ENCODE measurements at places on chromosomes 3 and 15.

GRCh38 chr3:107913701-107914100, 177.1 kb downstream of the CD47 start:
- no peak for DNase-seq

- no peak for DNase-seq
Measured at GRCh38 chr3:5531741-5532290, 344.3 kb downstream of the EDEM1 start.

GRCh38 chr15:99238849-99239248, 10.5 kb downstream of the TTC23 start:
- DNase-seq, result no peak

DNA sequence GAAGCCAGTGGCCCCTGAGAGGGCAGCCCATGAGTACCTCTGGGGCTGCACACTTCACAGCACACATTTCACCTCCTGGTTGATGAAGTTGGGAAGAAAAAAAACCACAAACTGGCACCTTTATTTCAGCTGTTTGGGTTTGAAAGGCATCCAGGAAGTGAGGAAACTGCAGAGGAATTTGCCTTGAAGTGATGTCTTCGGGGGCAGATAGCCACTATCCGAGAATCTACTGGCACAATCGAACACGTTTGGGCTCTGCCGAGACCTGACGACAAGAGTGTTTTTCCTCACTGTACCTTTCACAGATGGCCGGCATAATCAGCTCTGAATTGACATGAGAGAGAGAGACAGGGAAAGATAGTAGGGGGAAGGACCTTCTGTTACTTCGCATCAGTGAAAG, 59.7 kb downstream of the LRIG1 start:
- no peak for DNase-seq

GRCh38 chr15:100202309-100202960, 139.3 kb downstream of the ADAMTS17 start:
- no peak for DNase-seq

- no peak for DNase-seq
Measured at GRCh38 chr15:52180196-52180835, 10.9 kb downstream of the GNB5 start.

GRCh38 chr15:96043591-96044171, 286.8 kb upstream of the NR2F2 start:
- DNase-seq, result no peak

DNA sequence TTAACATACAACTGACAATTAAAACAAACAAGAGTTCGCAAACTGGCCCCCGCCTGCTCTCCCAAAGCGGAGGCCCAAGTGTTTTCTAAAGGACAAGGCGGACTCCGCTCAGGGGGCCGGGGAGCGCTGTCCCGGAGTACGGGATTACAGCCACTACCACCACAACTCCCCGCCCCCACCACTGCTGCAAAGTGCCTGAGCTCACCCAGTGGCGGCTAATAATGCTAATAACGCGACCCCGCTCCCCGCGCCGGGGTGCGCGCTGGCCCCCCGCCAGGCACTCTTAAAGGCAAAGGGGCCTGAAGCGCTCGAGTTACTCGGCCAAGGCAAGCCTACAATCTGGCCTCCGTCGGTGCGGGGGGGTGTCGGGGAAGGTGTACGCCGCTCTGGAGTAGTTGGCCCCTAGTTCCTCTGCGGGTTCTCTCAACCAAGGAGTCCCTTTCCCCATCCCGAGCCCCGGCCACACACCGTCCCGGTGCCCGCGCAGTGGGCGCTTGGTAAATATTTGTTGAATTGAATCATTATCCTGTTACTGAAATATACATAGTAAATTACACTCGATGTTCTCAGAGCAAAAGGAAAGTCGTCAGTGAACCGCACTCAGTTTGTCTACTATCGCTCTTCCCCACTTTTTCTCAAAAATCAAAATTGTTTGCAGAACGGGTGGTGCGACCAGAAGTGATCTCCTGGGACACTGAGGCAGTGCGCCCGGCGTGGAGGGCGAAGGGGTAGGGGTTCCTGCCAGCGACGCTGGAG, 827 bp downstream of the WNT5A start:
- no peak for DNase-seq

- DNase-seq, result no peak
Measured at GRCh38 chr3:59790241-59790640, 740.4 kb upstream of the CFAP20DC start.

GRCh38 chr3:143241481-143241951, 121.9 kb downstream of the CHST2 start:
- DNase-seq, result no peak

GRCh38 chr15:96334017-96334704, 3.7 kb downstream of the NR2F2 start:
- DNase-seq, result no peak

DNA sequence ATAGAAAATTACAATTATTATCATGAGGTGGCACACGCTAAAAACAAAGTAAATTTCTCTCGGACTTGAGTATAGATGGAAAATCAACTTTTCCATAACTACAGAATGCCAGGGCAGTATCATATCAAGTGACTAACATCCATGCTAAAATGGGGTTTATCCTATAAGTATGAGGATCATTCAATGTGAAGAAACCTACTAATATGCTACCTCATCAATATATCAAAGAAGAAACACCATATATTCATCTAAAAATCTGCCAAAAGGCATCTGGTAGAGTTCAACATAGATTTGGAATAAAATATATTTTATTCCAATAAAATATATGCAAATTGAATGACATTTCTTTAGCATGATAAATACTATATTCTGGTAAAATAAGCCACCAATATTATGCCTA, 894.4 kb downstream of the MCTP2 start:
- no peak for DNase-seq

- DNase-seq, result peak; percentile 78
Measured at GRCh38 chr3:196274585-196274984, 12.9 kb downstream of the PCYT1A start.

DNA sequence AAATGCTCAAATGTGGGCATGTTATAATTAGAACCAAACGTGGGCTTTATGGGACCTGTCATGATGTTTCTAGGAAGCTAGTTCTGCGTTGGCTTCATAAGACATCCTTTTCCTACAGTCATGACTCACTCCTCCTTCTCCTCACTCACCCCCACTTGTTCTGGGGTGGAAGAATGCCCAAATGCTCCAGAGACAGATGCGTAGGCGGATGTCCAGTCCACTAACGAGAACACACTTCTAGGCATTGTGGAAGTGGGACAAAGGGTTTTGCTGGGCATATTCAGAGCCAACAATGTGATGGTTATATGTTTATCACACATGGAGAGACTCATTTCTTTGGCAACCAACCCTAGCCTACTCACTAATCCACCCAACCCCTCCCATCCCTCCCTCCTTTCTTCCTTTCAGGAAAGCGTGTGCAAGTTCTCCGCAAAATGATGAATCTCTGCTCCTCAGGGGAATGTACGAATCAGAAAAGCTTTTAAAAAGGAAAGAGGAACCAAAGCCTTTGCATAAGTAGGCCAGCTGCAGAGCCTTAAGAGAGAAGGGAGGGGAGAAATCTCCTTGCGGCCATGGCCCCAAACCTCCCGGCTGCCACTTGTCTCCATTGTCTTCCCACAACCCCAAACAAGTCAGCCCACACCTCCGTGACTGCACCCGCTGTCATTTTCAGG, 123.0 kb upstream of the SPRED1 start:
- DNase-seq, result no peak

DNA sequence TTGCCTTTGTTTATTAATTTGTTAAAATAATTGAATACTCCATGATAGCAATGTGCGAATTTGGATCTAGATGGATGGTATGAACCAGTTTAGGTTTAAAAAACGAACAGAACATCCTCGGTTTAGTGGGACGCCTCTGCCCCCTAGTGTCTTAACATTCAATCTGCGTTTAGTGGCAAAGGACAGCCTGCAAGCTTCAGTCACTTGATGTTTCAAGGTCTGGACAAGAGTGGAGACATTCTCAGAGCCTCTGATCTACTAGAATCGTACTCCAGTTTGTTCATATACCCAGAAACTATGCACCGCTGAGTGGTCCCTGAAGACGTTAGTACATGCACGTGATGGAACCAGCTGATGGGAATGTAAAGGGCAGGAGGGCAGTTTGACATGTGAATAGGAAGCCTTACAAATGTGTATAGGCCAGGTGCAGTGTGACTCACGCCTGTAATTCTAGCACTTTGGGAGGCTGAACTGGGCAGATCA, 17.8 kb upstream of the ATP13A4 start:
- peak; percentile 42 for DNase-seq

DNA sequence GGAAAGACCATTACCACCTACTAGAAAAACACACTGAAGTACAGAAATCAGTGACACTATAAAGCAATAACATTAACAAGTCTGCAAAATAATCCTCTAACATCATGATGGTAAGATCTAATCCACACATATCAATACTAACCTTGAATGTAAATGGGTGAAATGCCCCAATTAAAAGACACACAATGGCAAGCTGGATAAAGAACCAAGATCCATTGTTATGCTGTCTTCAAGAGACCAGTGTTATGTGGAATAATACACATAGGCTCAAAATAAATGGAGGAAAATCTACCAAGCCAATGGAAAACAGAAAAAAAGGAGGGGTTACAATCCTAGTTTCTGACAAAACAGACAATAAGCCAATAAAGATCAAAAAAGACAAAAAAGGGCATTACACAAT, 13.5 kb downstream of the OR5K3 start:
- DNase-seq, result no peak

DNA sequence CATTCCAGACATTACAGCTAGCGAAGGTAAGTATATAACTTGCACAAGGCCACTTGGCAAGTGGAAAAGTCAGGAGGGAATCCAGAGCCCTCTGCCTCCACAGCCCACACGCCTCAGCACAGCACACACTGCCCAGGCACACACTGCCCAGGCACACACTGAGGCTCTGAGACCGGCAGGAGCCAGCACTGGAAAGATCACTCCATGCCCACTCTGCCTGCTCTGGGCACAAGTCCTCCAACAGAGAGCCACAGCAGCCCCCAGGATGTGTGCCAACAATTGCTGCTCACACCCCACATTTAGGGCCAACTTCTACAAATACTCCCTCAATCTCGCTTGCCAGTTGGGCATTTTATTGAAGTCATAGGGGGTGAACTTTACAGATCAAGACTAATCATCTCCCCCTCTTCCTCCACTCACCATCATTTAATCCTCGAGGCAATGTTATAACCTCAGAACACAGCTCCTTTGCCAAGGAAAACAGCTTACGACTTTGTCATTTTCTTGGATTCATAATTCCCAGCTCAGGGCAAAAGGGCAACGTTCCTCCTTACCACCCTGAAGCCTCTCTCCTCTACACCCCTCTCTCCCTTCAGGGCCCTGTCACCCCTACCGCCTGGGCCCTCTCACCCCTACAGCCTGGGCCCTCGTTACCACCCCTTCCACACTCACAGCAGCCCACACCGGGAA, 53.0 kb upstream of the TPM1 start:
- no peak for DNase-seq

DNA sequence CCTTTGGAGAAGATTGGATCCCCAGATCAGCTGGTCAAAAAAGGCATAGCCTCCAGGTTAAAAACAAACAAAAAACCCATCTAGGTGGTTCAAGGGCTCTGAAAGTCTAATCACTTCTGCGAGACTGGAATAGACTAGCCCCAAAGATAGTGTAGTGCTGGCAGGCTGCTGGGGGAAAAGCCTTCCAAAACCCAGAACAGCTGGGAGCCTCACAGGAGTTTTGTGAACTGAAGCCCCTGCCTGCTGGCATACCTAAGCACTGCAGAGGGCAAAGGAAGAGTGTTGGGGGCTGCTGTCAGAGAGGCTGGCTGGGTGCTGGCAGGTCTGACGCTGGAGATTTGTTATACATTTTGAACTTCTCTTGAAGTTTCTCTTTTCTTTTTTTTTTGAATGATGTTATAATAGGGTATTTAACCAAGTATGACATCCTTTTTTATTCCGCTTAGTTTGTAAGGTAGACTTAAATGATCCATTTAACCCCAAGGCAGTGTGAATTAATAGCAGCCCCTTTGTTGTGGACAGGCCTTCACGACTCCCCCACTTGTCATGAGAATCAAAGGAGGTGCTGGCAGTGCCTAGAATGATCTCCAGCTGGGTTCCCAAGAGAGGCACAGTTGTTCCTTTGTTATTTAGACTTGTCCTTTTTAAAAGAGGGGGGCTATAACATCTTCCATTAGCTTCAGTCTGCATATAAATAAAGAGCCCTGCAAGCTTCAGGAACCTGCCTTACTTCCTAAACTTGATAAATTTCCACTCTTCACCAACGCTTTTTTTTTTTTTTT, 53.9 kb downstream of the CRTC3 start:
- DNase-seq, result no peak
